ENCODE measurements at places on chromosomes 4 and X. TPM values are rescaled to one million over a fixed set of nuclear protein-coding genes. Genes with fewer than 3 reads are reported as not detected.

GRCh38 chrX:110116066-110116980 lies 113.4 kb downstream of the TMEM164 start:
- DNase-seq = no peak

GRCh38 chr4:86048426-86048825 lies 311.4 kb downstream of the MAPK10 start:
- no peak for DNase-seq

GRCh38 chr4:71456841-71457240 lies 118.0 kb downstream of the SLC4A4 start:
- no peak for DNase-seq

GRCh38 chrX:87805829-87806490 lies 288.4 kb downstream of the KLHL4 start:
- no peak for DNase-seq

GRCh38 chrX:110667706-110668105 lies 127.9 kb downstream of the CHRDL1 start:
- no peak for DNase-seq

SPANXN4 gene
- not detected for total RNA-seq

DNA sequence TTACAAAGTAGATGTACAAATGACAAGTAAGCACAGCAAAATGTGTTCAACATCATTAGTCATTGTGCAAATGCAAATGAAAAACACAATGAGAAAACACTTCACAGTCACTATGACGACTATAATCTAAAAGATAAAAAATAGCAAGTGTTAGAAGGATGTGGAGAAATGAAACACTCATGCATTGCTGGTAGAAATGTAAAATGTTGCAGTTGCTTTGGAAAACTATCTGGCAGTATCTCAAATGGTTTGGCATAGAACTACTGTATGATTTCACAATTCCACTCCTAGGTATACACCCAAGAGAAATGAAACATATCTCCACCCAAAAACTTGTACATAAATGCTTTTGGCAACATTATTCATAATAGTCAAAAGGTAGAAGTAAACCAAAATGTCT lies 459.7 kb upstream of the TRAM1L1 start:
- DNase-seq = no peak

GRCh38 chrX:109863811-109864210 lies 130.8 kb upstream of the ACSL4 start:
- DNase-seq = no peak

- DNase-seq = no peak
These were observed 38.7 kb downstream of the RTL9 start for GRCh38 chrX:110397339-110397738.

SMIM31 gene
- total RNA-seq = not detected

TMEM144 gene
- 5.5 TPM for total RNA-seq

DNA sequence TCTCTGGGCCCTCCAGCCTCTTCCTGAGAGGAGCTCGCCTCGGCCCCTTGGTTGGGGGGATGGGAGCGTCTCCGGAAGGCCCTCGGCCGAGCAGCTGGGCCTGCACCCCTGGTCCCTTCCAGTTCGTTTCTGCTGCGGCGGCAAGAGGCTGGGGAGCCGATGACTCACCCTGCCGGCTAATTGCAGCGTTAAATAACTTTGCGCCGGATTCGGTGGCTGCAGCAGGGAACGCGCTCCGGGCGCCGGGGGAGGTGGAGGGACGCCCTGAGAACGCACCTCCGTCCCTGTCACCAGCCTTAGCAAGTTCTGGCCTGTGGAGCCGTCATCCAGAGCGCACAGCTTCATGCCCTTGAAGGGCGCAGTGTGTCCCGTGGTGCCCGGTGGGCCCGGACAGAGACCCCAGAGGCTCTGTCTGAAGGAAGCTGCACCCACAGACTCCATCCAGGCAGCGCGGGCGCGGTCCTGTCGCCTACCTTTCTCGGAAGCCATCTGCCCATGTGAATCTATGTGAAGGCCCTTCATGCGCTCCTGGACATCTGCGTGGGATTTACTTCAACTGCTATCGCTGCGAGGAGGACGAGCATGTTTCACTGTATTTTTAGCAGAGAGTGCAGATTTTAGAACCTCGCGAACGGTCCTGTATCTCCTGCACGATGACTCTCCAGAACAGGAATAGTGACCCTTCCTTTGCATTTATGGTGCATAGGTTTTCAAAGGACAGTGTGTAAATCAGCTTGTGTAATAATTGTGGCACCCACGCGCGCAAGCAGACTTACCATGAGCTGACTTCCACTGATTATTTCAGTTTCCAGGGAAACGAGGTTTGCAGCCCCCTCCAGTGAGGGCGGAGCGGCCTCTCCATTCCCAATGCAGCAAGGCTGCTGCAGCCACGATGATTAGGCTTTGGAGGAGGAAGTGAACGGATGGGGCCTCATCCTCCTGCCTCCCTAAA lies 1.7 kb upstream of the TMEM271 start:
- DNase-seq = no peak

GRCh38 chr4:110510277-110510676 lies 34.3 kb downstream of the ENPEP start:
- no peak for DNase-seq

TTC29 gene
- total RNA-seq = not detected
